ENCODE measurements at places on chromosomes 5 and 9.

DNA sequence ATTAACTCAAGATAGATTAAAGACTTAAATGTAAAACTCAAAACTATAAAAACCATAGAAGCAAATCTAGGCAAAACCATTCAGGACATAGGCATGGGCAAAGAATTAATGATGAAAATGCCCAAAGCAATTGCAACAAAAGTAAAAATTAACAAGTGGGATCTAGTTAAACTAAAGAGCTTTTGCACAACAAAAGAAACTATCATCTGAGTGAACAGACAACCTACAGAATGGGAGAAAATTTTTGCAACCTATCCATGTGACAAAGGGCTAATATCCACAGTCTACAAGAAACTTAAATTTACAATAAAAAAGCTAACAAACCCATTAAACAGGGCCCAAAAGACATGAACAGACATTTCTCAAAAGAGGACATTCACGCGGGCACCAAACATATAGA is 34.4 kb upstream of the ZFAND5 start:
- no peak for DNase-seq

DNA sequence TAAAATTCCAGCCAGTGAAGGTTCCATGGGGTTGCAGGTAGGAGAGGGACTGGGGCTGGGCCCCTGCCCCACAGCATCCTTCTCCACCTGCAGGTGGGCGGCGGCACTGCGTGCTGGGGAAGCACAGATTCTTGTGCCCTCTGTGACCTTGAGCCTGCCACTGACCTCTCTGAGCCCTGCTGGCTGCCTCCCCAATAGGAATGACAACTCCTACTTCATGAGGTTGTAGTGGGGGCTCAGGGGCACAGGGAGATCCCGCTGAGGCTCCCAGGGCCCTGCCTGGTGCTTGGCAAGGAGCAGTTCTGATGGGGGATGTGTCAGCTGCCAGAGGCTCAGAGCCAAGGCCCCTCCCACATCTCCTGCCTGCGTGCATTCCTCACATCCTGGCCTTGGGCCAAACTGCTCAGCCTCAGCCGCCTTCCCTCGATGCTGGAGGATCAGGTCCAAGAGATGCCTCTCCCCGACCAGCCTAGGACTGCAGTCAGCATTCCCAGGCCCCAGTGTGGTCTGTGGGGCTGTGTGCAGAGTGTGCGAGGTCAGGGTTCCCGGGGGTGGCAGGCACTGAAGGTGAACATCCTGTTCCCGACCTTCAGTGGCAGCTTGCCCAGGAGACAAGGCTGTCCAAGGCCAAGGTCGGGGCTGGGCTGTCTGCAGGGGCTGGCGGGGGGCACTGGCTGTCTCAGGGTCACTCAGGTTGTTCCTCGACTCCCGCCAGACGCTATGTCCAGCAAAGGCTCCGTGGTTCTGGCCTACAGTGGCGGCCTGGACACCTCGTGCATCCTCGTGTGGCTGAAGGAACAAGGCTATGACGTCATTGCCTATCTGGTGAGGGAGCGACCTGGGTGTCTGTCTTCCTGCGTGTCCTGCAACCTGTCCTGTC is 7.0 kb downstream of the ASS1 start:
- DNase-seq, result no peak

GRCh38 chr5:33817301-33817700 is 74.5 kb downstream of the ADAMTS12 start:
- no peak for DNase-seq

- peak; percentile 67 for DNase-seq
These were observed 117.2 kb downstream of the INVS start for GRCh38 chr9:100216178-100216787.

- DNase-seq, result no peak
These were observed 340.8 kb downstream of the DTWD2 start for GRCh38 chr5:118647587-118647986.

DNA sequence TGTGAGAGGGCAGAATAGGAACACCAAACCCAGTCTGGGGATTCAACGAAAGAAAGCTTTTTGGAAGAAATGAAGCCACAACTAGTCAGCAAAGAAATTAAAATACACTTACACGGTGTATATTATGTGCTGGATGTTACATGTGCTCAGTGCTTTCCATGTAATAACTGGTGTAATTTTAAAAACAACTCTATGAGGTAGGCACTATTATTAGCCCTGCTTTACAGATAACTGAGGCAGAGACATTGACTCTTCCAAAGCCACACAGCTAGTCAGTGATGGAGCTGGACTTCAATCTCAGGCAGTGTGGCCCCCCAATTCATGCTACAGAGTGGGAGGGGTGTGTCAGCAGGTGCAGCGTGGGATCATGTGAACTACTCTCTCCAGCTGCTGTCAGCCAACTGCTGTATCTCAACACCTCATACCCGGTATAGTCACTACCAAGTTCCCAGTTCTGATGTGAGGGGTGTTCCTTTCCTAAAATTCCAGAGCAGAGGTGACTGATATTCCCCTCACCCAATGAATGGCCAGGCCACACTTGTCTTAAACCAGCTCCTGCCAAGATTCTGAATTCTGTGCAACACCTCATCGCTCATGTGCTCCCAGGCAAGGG is 33.8 kb upstream of the TJP2 start:
- DNase-seq, result no peak

- DNase-seq, result no peak
These were observed 1242.3 kb upstream of the WWC1 start for GRCh38 chr5:167049043-167049663.

DNA sequence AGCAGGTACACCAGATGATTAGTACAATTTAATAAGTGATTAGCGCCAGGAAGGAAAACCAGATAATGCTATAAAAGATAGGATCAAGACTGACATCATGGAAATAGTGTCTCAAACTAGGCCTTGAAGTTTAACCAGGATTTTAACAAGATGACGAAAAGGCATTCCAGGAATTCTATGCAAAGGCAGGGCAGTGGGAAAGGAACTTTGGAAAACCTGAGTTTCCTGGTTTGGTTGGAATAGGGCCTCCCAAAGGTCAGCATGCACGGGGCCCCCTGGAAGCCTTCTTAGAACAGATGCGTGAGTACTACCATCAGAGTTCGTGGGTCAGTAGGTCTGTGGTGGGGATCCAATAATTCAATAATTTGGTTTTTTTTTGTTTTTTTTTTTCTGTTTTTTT is 935.2 kb upstream of the DMAC1 start:
- no peak for DNase-seq

DNA sequence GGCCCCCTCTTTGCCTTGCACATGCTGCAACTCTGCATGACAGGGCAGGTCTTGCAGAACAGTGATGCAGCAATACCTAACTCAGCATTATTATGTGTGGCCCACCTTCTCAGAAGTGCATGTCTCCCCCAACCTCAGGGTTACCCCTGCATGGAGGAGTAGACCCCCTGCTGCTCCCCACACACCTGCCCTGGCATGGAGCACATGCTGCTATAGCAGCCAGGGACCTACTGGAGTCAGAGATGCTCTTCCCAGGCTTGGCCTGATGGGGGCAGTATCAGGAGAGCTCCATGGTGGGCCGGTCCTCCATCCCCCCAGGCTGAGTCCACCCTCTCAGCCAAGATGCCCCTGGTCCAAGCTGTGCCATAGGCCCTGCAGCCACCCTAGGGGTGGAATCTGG is 13.2 kb upstream of the BOD1 start:
- no peak for DNase-seq

DNA sequence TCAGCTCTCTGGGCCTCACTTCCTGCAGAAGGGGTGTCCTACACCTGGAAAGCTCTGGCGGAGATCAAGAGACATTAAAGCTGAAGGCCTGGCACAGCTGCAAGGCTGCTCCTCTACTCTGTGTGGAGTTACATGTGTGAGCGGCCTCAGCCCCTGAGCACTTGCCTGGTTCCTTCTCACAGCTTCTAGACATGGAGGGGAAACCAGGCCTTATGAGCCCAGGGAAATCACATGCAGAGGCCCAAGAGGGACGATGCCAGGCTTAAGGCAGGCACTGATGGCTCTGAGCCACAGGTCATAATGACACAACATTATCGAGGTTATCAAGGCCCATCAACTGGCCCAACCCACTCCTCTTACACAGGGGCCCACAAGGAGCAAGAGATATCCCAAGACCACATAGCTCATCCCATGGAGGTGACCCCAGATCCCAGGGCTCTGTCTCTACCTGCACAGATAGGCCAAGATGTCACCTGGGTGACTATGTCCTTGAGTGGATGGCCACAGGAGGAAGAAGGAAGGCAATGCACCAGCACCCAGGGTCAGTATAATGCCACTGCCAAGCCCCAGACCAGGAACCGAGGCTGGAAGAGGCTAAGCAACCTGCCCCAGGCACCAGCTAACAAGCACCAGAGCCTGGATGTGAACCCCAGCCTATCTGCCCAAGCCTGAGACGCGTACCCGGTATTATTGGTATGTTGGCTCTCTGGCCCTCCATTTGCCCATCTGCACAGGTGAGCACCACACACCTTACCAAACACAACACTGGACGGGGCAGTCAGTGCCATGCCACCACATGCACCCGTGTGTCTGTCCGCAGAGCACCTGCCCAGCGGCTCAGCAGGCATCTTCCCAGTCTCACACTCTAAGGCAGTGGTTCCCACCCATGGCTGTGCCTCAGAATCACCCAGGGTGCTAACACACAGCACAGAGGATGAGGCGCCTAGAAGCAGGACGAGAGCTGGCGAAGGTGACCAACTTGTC is 143.3 kb downstream of the GABBR2 start:
- DNase-seq, result no peak

DNA sequence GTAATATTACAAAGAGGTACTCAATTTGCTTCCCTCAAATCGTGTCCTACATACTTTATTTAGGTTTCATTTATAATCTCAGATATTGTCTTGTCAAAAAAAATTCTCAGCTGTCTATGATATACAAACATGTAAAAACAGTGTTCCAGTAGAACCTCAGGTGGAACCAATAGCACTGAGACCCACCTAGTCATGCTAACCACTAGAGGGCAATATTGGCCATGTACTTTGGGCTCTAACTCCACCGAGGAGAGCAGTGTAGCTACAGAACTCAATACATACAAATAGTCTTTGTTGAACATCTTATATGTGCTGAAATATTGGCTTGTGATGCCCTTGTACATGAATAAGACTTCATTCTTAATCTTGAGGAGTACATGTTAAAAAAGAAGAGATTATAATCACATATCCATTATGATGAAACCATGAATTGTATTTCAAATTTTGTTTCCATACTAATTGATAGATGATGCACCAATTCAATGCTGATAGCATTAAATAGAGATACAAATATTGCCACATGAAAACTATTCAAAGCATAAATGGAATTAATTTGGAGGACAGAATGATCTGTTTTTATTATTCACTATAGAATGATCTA is 71.2 kb upstream of the CNTLN start:
- DNase-seq, result no peak

GRCh38 chr5:125198270-125198974 is 452.0 kb upstream of the ZNF608 start:
- DNase-seq, result no peak

DNA sequence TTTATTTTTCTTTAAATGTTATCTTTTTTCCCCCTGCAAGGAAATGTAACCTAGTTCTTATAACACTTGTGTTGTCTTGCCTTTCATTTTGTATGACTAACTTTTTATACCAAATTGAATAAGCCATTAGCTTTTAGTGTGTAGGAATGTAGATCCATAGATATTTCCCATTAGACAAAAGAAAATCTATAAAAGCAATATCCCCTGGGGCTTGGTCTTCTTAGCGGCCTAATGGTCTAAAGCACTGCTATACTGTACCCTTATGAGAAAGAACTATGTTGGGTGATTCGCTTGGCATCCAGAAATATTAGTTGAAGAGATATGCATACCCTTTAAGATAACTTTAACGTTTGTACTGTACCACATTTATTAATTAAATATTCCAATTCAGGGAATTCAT is 289.2 kb downstream of the CCDC171 start:
- no peak for DNase-seq

GRCh38 chr9:137286975-137287383 is 9.5 kb downstream of the TOR4A start:
- DNase-seq, result peak; percentile 35

DNA sequence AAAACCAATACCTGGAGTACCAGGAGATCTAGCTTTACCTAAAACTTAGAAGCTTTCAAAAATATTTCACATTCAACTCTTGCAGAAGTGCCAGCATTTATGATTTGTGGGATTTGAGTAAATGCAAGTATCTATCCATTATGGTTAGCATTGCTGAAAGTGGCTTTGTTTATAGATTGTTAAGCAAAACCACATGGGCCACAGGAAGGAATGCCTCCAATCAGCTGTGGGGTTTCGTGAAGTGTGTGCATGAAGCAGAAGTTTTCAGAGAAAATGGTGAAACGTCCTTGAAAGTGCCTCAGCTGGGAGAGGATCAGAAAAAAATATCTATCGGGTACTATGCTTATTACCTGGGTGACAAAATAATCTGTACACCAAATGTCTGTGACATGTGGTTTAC is 4.2 kb downstream of the LECT2 start:
- no peak for DNase-seq

DNA sequence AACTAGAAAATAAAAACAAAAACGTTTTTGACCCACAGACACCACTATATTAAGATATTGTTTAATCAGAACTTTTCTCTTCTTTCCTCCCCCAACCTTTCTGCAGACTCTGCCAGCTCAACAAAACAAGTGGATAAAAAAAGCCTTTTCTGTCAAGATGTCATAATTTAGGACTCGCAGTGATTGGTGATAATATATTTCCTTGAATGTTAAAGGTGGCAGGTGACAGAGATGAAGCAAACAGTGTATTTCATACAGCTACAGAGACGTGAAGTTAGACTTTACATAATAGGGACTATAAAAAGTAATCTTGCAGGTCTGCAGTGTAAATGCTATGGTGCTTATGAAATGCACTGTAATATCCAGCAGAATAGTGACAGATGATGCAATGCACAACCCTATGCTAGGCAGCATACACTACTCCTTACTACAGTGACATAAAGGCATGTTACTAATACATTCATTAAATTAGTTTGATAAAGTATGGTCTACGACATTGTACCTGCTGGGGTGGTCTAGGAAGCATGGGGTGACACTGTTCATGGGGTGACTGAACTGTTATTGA is 326.7 kb upstream of the GRAMD2B start:
- no peak for DNase-seq

GRCh38 chr5:170501361-170501760 is 2.5 kb upstream of the KCNIP1 start:
- DNase-seq, result no peak

- DNase-seq, result no peak
These were observed at the start of gene PCDH12 for GRCh38 chr5:141958113-141958512. Gene PCDH12 (minus strand): TSS chr5:141958202. CDS start chr5:141957851, 351 bp downstream.

DNA sequence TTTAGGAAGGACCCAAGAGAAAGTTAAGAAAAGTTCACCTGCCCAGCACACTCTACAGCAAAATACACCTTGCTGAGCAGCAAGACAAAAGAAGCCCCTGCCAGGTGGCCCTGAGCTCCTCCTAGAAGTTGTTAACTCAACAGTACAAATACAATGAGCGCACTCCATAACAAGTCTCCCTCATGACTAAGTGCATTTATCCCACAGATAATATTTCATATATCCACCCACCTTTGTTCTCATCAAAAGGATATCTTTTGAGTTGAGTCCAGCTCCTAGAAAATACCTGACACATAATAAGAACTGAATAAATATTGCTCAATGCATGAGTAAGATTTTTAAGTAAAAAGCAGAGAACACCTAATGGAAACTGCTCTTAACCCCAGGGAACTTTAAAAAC is 73.3 kb downstream of the ABCA1 start:
- no peak for DNase-seq

GRCh38 chr9:76023715-76024195 is 133.3 kb downstream of the PCSK5 start:
- peak; percentile 63 for DNase-seq
